Body of pancreas (tissue), 4 donors: ENCODE measurements at places on chromosomes 2 and 18.

GRCh38 chr2:241033994-241034393, 35.6 kb downstream of the SNED1 start:
- no peak for DNase-seq

DNA sequence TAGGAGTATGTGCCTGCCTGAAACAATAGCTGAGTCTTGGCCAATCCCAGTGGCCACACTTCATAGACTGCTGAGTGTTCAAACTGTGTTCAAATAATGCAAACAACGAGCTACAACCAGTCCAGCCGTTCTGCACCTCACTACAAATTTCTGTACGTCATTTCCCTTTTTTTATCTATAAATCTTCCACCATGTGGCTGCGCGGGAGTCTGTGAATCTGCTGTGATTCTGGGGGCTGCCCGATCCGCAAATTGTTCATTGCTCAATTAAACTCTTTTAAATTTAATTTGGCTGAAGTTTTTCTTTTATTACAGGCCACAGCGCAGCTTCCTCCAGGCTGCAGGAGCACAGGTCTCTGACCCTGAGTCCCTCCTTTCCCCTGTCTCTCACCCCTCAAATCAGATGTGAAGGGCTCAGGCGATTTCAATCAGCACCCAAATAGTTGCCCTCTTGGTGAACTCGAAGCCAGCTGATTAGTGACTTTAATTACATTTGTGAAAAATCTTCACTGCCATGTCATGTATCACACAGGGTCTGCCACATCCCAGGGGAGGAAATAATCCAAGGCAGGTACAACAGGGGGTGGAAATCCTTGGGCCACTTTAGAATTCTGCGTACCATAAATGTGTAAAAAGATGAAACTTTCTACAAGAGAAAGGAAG, 145.6 kb downstream of the NDUFA10 start:
- DNase-seq, result no peak

GRCh38 chr2:28568533-28568932, 72.7 kb downstream of the PLB1 start:
- DNase-seq, result no peak

GRCh38 chr2:171244466-171244969, 83.8 kb upstream of the TLK1 start:
- no peak for DNase-seq

DNA sequence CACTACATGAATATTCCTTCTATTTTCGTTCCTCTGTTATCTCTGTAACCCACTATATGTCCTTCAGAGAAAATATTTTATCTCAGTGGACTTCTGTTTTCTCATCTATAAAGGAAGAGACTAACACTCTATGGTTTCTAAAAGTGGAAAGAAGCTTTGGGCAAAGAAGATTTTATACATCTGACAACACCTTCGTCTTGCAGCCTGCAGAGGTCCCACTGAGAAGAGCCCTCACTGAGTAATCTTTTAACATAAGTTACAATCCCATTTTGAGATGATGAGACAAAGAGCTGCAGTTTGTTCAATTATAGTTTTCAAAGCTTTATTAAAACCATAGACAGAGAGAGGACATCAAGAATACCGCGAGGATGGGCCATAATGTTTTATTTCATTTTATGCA, 28.7 kb downstream of the XIRP2 start:
- no peak for DNase-seq
